ENCODE measurements at places on chromosomes 6 and 20.

DNA sequence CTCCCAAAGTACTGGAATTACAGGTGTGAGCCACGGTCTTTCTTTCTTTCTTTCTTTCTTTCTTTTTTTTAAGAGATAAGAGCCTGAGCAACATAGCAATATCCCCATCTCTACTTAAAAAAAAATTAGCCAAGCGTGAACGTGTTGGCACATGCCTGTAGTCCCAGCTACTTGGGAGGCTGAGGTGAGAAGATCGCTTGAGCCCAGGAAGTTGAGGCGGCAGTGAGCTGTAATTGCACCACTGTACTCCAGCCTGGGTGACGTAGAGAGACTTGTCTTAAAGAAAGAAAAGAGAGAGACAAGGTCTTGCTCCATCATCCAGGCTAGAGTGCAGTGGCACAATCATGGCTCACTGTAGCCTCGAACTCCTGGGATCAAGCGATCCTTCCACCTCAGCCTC is 162.0 kb upstream of the MLN start:
- DNase-seq, result no peak

DNA sequence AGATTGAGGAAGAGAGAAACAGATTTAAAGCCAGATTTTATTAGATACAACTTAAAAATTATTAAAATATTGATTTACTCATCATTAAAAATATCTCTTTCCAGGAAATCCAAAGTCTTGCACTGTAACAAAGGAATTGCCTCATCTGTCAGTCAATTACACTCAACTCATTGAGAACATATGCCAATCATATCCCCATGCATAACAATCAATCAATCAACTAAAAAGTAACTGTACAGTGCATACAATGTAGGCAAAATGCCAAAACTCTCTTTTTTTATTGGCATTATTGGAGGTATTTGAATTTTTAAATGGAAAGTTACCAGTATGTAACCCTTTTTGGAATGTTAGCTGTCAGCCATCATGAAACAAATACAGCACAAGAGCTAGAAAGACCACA is 45.3 kb upstream of the FAM83B start:
- no peak for DNase-seq

GRCh38 chr20:50005471-50005981 is 22.7 kb downstream of the SNAI1 start:
- DNase-seq, result no peak

DNA sequence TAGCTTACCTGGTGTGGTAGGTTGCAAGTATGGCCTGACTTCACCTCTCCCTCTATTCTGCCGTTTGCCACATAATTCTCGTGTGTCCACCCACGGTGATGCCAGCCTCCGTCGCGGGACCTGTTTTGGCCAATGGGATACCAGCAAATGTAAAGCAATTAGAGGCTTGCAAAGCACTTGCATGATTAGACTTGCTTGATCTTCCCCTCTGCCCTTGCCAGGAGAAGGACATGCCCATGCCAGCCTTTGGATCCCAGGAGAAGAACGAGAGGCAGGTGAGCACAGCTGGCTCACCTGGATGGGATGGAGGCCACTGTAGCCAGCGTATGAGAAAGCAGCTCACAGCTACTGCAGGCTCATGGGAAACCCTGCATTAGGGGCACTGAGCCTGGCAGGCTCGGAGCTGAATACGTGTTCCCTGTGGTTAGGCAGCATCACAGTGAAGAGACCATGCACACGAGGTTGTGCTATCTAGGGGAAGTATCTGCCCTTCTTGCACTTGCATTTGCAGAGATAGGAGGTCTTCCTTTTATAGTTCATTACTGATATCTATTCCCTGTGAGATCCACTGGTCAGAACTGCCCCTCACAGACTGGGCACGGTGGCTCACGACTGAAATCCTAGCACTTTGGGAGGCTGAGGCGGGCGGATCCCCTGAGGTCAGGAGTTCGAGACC is 62.4 kb downstream of the TMEM242 start:
- DNase-seq, result no peak

- no peak for DNase-seq
Measured at GRCh38 chr20:839015-839414, 5.5 kb downstream of the FAM110A start.

DNA sequence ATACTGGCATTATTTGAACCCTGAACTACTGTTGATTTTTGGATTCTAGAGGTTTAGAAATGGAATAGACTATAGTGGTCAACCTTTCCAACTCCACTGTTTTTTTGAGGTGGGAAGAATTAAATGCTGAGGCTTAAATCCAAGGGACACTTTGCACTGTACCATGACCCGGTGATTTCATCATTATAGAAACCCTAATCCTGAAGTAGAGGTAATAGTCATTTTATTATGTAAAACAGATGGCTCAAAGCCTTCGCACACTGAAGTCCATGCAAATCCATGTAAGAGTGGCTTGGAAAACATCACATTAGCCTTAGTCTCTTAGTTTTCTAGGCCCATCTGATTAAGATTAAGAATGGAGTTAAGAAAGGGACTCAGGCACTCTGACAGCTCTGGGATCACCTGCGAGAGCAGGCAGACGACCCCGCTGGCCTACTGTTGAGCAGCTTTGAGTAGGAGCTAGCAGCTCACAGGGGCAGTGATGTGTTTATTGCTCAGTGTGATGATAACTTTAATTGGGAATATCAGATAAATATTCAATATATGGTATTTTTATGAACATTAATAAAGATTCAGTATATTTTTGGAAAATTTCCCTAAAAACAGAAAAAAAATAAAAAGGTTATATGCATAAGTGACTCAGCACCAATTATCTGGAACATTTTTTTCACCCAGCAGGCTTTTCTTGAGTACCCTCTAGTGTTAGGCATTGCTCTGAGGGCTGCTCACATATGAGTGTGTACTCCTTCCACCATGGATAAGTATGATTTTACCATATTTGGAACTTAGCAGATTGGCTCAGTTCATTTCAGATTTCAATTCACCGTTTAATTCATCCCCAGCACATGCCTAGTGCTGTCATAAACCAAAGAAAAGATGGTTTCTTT is 13.4 kb downstream of the SLX4IP start:
- DNase-seq, result no peak
